ENCODE measurements at places on chromosomes 16 and 17.

DNA sequence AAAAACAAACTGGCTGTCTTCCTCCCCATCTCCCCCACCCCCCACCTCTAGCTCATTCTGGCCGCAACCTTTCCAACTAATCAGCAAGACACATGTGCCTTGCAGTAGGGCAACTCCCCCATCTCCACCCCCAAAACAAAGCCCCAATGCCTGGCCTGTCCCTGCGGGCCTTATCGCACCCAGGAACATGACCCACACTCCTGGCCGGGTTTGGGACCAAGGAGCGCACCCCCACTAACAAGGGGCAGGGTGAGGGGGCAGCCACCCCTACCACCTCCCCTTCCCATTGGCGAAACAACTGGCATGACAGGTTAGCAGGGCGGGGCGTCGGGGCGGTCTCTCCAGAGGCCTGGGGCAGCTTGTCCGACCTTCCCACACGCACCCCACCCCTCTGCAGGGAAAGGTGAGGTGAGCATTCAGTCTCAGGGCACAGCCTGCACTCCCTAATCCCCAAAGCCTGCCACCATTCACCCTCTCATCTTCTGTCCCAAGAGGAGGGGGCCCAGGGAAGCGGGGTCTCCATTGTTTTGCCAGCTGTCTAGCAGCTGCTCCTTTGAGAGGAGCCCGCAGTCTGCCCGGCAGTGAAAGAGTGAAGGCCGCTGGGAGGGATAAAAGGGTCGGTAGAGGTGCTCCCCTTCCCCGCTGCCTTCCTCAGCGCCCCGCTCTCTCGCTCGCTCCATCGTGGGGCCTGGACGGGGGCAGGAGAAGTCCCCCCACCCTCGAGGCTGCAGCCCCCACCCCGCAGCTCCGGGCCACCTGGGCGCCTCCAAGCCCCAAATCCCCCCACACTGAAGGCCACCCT, 765 bp downstream of the MYO18A start:
- peak; percentile 56 for DNase-seq

GRCh38 chr17:82214012-82214628, 1.5 kb upstream of the CCDC57 start:
- no peak for DNase-seq

GRCh38 chr17:74822939-74823367, 36.7 kb downstream of the GRIN2C start:
- no peak for DNase-seq

- DNase-seq, result no peak
Observed at GRCh38 chr16:58843675-58844074, 109.6 kb upstream of the GOT2 start.

DNA sequence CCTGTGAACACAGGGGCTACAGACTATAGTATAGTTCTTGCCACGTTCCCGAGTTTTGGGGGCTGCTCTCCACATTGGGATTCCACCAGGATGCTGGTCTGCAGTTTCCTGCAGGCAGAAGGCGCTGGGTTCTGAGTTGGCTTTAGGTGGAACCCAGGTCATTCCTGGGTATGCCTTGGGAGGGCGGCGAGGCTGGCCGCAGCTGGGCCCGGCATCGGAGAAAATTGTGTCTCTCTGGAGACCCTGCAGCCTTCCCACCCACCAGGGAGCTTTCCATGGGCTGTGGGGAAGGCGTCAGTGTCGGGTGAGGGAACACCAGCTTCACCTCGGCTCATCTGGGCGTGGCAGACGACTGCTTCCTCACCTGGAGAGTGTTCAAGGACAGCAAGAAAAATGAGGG, 183.6 kb downstream of the RAB11FIP4 start:
- no peak for DNase-seq

GRCh38 chr16:86761111-86762031, 183.0 kb downstream of the FOXL1 start:
- DNase-seq, result peak; percentile 43

GRCh38 chr16:27972500-27972899, 91.0 kb downstream of the GSG1L start:
- peak; percentile 52 for DNase-seq

- DNase-seq, result no peak
Observed at GRCh38 chr17:39963829-39964228, 1.0 kb downstream of the GSDMA start.

DNA sequence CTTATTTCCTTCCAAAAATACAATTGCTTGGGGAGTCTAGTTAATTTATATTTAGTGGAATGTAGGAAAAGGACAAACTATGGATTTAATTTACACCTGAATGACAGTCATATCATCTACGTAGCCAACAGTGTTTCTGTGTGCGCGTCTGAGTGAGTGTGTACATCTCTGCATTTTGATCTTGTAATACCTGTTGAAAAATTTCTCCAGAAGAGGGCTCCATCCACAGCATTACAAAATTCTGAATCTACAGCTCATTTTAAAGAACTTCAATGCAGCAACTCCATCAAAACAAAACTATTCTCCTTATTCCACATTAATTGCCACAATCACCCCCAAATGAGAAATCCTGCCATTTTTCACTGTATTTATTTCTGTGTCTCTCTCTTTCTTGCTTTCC, 3.9 kb downstream of the CDH13 start:
- peak; percentile 11 for DNase-seq

- no peak for DNase-seq
Observed at GRCh38 chr17:62062944-62063343, 2.1 kb downstream of the MED13 start.

GRCh38 chr16:53065461-53066061, 10.8 kb downstream of the CHD9 start:
- no peak for DNase-seq

DNA sequence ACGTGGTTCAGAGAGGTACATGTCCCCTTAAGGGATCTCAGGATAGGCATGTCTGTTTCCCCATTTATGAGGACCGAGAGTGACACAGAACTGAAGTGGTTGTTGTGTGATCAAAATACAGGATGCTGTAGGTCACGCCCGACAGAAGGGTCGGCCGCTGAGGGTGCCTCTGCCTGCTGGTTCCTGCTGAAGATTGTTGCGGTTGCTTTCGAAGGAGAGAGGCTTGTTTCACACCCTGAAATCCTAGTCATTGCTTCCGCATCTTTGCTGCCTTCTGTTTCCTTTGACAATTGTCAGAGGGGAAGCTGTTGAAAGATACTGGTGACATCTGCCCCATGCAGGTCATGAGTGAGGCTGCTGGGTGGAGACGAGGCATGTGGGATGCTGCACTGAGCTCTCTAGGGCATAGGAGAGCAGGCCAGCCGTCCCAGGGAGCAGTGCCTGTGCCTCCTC, 3.8 kb upstream of the NAT9 start:
- no peak for DNase-seq

DNA sequence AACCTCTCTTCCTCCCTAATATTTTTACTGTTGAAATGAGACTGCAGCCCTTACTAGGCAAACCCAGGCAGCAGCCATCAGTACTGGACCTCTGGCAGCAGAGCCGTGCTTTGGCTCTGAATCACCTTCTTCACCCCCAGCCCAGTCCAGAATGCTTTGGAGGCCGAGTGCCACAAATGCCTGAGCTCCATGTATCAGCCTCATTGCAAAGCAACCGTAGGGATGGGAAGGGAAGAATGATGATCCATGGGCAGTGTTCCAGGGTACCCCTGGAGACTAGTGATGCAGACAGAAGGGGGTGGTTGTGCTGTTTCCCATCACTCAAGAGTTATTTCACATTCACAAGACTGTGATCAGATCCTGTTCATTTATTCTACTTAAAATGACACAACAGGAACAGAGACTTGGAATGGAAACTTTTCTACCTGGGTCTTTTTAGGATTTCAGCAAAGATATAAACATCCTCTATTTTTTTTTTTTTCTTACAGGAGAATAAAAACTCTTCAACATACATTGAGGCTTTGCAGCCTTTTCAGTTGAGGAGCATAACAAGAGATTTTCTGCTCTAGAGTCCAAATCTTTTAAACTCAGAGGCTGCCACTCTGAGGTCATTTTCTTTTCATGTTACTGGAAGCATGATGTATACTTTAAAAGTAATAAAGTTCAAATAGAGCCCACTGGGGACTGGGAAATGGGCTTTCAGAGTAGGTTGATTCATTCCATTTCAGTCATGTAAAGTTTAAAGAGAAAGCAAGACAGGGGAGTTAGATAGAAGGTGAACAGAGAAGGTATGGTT, 138.3 kb downstream of the KCNJ2 start:
- no peak for DNase-seq

DNA sequence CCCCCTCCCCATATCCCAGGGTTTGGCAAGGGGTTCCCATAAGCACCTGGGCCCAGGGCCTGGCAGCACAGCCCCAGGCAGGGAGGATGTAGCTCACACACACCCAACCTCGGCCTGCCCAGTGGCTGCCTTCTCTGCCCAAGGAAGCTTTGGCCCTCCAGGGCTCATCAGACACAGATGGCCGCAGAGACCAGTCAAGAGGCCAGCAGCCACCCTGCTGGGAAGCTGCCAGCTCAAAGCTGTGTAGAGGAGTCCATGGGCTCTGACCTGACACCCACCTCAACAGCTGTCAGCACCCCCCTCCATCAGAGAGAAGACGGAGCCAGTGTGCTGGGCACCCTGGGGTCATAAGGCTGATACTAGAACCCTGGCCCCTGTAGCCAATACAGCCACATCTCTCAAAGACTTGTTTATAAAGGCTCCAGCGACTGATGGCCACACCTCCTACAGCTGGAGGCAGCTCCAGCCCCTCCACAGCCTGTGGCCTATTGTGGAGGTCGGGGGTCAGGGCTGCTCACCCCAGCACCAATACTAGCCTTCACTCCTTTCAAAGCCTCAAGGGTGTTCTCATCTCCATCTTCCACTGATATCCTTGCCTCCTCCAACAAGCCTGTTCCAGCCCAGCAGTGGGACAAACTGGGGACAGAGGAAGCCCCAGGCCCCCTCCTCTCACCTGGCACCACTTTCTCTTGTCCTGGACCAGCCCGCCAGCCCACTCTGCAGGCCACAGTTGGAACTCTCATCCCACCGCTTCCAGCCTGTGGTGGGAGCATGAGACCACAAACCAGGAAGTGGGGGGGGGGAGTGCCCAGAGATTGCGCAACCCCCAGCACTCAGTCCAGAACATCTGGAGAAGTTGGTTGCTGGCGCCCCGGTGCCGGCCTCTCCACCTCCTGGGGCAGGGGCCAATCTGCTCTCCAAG, 2.2 kb upstream of the MPG start:
- no peak for DNase-seq

DNA sequence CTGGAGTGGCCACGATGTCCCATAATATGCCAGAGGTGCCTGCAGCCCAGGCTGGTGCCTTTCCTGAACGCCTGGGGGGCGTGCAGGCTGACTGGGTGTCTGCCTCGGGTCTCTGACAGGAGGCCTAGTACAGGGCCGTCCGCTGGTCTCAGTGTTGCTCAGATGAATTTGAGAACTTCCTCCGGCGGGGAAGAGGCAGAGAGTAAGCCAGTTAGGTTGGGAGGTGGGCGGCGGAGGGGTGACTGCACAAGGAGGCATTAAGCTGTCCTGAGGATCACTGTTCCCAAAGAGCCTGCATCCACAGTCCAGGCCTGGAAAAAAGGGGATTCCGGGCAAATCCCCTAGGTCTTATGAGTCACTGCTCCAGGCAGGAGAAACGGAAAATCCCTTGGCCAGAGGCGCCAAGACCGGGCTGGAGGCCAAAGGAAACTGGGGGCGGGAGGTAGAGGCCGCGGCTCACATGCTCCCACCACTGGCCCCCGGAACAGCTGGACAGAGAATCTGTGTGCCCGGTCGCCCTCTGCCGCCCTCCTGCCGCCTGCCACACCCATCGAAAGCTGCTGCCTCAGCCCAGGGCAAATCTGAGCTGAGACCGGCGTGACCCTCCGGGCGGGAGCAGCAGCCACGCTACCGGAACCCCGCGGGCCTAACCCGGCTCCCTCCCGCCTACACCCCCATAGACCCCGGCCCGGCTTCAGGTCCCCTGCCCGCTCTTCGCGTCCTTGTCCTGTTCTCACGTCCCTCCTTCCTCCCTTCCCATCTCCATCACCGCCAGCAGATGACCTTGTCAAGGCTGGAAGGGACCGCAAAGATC, 1.2 kb downstream of the TRIM47 start:
- no peak for DNase-seq

DNA sequence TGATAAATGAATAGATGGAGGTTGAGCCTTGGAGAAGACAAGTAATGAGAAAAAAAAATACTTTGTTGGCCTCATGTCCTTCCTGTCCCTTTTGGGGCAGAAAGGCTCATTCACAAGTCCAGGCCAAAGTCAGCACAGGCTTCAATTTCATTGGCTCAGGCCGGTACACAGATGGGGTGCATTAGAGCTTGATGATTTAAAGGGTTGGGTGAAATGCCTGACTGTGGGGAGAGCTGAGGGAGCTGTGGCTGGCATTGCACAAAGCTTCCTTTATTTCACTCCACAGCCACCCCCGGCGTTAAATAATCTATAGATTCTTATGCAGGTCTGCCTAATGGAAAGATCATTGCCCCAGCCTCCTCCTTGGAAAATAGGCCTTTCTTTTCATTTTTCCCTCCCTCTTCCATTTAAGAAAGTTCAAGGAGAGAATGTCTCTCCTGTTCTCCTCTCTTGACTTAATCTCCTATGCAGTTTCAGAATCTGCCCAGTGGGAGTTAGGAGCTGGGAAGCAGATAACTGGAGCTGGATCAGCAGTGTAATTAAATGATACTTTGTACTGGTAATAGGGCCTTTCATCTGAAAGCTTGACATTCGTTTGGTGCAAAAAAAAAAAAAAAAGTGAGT, 24.4 kb downstream of the YPEL2 start:
- DNase-seq, result no peak

GRCh38 chr17:68498479-68499326, 13.5 kb upstream of the PRKAR1A start:
- DNase-seq, result no peak

DNA sequence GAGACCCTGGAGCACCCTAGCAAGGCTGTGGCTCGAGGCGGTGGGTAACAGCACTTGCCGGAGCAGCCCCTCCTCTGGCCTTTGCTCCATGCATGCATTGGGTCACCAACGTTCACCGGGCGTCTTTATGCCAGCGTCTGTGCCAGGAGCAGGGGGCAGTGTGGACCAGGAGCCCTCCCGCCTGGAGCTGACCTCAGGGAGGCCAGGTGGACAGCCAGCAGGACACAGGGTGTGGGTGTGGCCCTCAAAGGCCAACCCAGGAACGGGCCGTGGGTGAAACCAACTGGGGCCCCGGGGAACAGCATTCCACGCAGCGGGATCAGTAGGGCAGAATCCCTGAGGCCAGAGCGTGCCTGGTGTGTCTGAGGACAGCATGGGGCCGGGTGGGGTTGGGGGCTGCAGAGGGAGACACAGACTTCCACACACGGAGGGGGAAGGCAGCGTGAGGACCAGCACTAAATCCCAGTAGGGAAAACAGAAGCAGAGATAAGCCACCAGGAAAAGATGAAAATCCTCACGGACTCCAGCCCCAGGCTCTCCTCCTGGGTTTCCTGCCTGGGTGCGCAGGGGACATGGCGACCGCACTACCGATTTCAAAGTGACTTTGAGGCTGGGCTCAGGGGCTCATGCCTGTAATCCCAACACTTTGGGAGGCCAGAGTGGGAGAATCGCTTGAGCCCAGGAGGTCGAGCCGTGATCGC, 2.9 kb upstream of the CD7 start:
- DNase-seq, result no peak

GRCh38 chr17:27558842-27559505, 72.0 kb upstream of the LGALS9 start:
- DNase-seq, result no peak

GRCh38 chr17:73423806-73424205, 112.0 kb upstream of the CDC42EP4 start:
- no peak for DNase-seq

- no peak for DNase-seq
Observed at GRCh38 chr17:41556931-41557330, 14.9 kb downstream of the KRT9 start.

- peak; percentile 26 for DNase-seq
Observed at GRCh38 chr16:58515871-58516767, 802 bp downstream of the SETD6 start.
